ENCODE measurements at places on chromosomes 4 and X. TPM values are rescaled to one million over a fixed set of nuclear protein-coding genes. Genes with fewer than 3 reads are reported as not detected.

The TCP11X2 gene
- total RNA-seq = 0.24 TPM

DNA sequence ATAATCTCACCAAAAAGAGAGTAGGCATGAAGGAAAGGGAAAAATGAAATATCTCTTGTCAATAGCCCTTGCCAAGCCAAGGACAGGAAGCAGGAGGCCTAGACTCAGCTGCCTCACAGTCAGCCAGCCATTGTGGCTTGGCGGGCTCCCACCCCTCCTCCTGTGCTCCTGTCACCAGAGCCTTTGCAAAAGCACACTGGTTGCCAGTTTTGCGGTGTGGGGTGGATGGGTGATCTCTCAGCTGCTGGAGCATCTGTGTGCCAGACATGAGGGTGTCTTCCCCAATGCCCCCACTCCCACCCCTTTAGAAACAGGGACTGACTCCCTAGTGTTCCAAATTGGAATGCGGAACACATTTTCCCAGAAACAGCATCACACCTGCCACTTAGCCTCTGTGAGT lies 26.1 kb downstream of the ARHGEF6 start:
- H3K4me3 ChIP-seq = no peak overlapping the region
- no peaks in the 10 kb centered on the region for H3K36me3 ChIP-seq
- H3K27me3 ChIP-seq = no peaks in the 10 kb centered on the region
- no peaks in the 10 kb centered on the region for H3K4me1 ChIP-seq
- H3K27ac ChIP-seq = no peak overlapping the region
- DNase-seq = no peak

- H3K27me3 ChIP-seq = no peaks in the 10 kb centered on the region
- H3K27ac ChIP-seq = no peak overlapping the region
- DNase-seq = peak; percentile 32
These were observed 27.9 kb upstream of the FUNDC1 start for GRCh38 chrX:44570522-44570921.

- DNase-seq = no peak
- H3K36me3 ChIP-seq = no peaks in the 10 kb centered on the region
- peaks cover 12% of the 10 kb centered on the region for H3K4me1 ChIP-seq
These were observed 157.9 kb downstream of the DHRSX start for GRCh38 chrX:2342874-2343273.

DNA sequence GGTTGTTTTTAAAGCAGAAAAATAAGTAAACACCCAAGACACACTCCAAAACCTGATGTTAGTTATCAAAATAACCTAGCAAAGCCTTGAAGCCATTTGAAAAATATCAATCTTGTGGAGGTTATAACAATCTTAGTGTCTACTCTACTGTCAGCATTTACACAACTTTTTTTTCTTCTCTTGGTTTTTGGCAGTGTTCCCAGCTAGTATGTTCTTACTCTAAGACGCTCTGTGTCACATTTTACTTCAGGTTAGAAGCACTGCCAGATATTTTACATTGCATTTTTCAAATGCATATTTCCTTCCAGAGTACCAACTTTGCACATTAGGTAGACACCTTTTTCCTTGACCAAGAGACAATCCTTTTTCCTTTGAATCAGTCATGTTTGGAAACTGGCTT lies 114.0 kb upstream of the INPP4B start:
- no peaks in the 10 kb centered on the region for H3K27me3 ChIP-seq
- DNase-seq = peak; percentile 25
- no peak overlapping the region for H3K4me3 ChIP-seq
- peaks cover 18% of the 10 kb centered on the region for H3K4me1 ChIP-seq
- peak overlapping the region; percentile 58 for H3K27ac ChIP-seq

GRCh38 chr4:129682586-129682985 lies 586.6 kb downstream of the C4orf33 start:
- H3K4me3 ChIP-seq = no peak overlapping the region
- no peak for DNase-seq
- no peaks in the 10 kb centered on the region for H3K36me3 ChIP-seq
- H3K27ac ChIP-seq = no peak overlapping the region
- H3K4me1 ChIP-seq = no peaks in the 10 kb centered on the region

- H3K27ac ChIP-seq = no peak overlapping the region
- no peaks in the 10 kb centered on the region for H3K27me3 ChIP-seq
- no peaks in the 10 kb centered on the region for H3K4me1 ChIP-seq
- H3K4me3 ChIP-seq = no peak overlapping the region
- DNase-seq = no peak
These were observed 9.5 kb downstream of the IGSF1 start for GRCh38 chrX:131279617-131280016.

Data from cardiac muscle cell (in vitro differentiated cells and primary cell).